Esophagus squamous epithelium (tissue), 5 donors: ENCODE measurements at places on chromosomes 6 and 20.

GRCh38 chr6:33427585-33428223, 7.8 kb downstream of the SYNGAP1 start:
- DNase-seq = no peak

DNA sequence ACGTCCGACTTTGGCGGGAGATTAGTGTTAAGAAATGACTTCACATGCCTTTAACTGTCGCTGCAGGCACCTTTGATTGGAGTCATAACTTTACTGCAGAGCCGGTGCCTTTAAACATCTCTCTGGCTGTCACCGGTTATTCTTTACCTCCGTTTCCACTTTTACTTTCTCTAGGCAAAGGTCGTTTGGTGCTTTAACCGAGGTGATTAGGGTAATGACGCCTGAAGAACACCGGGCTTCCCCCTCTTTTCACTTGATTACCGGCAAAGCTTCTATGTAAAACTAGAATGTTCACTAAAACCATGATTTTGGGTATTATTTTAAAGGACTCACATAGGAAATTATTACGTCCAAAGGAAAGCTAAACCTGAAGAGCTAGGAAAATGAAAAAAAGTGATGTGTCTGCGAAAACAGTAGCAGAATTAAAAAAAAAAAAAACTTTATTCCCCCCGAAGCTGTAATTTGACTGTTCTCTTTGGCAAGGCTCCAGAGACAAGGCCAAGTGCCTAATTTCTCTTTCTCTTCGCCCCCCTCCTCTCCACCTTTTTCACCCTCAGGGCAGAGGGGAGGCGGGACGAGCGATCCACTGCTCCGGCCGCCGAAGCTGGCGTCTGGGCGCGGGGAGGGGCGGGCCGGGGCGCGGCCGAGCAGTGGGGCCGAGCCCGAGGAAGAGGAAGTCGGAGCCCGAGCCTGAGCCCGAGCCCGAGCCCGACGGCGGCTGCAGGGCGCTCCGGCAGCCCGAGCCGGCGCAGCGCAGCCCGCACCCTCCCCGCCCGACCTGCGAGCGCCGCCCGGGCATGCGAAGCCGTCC, at the start of gene PLEKHG1:
Gene PLEKHG1, plus strand, starts transcription at position 687 of the 811 bp plus-strand sequence. CDS start 133,797 bp downstream, outside the sequence.
- DNase-seq = no peak

GRCh38 chr6:150153905-150154492, 11.2 kb downstream of the PPP1R14C start:
- DNase-seq = no peak

- DNase-seq = no peak
These were observed 99.8 kb downstream of the HIVEP2 start for GRCh38 chr6:142845143-142845571.

GRCh38 chr6:135269481-135269891, 88.4 kb downstream of the MYB start:
- no peak for DNase-seq

DNA sequence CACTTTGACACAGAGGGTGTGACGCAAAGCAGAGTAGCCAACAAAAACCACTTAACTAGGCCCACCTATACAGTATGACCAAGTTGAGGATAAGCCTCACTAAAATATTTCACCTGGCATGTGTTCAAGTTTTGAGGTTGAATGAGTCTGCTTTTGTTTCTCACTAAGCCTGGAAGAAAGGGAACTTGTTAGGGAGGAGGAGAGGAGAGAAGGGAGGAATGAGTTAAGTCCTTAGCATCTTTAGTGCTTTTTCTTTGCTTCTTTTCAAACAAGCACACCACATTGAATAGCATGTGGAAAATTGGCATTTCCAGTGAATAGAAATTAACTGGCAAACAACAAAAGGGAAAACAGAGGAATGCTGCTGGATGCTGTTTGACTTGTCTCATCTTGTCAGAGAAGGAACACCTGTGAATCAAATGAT, 461.9 kb downstream of the GJA1 start:
- no peak for DNase-seq

- no peak for DNase-seq
These were observed 138.0 kb upstream of the ZNF217 start for GRCh38 chr20:53731595-53731994.
